ENCODE measurements at places on chromosomes 2 and 18.
A peak's percentile ranks its signal among the peaks of the same experiment; 100 is the strongest.

DNA sequence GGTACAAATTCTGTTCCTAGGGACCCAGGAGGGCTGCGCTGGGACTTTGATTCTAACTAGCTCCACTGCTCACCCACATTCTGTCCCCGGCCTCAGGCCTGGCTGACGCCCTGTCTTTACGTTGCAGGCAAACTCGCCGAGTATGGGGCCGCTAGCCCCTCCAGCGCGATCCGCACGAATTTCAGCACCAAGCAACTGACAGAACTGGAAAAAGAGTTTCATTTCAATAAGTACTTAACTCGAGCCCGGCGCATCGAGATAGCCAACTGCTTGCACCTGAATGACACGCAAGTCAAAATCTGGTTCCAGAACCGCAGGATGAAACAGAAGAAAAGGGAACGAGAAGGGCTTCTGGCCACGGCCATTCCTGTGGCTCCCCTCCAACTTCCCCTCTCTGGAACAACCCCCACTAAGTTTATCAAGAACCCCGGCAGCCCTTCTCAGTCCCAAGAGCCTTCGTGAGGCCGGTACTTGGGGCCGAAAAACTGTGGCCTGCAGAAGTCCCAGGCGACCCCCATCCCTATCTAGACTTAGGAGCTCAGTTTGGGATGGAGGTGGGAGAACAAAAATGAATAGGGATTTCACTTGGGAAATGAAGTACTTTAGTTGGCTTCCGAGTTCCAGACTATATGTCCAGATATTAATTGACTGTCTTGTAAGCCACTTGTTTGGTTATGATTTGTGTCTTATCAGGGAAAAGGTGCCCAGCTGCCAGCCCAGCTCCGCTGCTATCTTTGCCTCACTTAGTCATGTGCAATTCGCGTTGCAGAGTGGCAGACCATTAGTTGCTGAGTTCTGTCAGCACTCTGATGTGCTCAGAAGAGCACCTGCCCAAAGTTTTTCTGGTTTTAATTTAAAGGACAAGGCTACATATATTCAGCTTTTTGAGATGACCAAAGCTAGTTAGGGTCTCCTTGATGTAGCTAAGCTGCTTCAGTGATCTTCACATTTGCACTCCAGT, 1.5 kb downstream of the HOXD1 start:
- no peak for DNase-seq

DNA sequence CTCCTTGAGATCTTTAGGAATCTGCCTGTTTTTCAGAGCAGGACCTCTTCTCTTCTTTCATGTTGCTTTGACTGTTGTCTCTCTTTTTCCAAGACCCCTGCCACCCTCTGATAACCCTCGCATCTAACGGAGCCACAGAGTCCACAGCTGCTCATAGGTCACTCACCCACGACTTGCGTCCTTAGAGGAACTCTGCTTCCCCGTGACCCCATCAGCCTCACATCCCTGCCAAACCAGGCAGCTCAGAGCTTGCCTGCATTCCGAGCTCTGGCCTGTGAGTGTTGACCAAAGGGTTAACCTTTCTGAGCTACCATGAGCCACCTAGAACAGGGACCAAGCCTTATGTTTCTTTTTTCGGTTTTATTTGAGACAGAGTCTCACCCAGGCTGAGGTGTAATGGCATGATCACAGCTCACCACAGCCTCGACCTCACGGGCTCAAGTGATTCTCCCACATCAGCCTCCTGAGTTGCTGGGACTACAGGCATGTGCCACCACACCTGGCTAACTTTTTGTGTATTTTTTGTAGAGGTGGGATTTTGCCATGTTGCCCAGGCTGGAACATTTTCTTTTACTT, 36.4 kb downstream of the CABLES1 start:
- DNase-seq: no peak

- DNase-seq: no peak
Observed at GRCh38 chr2:113112441-113112840, 15.0 kb upstream of the IL1RN start.

- no peak for DNase-seq
Observed at GRCh38 chr2:136175466-136175865, 57.5 kb upstream of the CXCR4 start.

DNA sequence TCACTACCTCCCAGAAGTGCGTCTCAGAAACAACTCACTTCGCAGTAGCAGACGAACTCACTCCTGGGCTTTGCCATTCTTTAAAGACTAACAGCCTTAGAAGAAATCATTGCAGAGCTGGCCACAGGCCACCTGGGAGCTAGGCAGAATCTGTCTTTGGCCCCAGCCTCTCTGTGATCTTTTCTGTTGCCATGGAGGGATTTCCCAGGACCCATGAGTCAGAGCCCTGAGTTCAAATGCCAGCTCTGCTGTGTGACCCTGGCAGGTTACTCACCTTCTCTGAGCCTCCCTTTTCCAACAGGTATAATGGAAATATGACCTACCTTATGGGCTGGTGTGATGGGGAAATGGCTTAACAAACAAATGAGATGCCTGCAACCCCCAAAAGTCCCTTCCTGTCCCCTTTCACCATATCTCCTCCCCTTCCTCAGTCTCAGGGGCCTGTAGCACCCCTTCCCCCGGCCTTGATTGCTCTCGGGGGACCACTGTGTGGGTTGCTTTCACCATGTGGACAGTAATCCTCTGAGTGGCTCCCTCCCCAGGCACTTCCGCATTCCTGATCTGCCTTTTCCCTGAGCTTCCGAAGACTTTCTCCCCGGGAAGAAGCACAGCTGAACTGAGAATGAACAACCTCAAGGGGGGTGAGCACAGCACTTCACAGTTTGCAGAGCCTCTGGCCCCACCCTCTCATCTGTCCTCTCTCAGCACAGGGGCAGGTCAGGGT, 34.0 kb upstream of the SLC66A3 start:
- DNase-seq: no peak

DNA sequence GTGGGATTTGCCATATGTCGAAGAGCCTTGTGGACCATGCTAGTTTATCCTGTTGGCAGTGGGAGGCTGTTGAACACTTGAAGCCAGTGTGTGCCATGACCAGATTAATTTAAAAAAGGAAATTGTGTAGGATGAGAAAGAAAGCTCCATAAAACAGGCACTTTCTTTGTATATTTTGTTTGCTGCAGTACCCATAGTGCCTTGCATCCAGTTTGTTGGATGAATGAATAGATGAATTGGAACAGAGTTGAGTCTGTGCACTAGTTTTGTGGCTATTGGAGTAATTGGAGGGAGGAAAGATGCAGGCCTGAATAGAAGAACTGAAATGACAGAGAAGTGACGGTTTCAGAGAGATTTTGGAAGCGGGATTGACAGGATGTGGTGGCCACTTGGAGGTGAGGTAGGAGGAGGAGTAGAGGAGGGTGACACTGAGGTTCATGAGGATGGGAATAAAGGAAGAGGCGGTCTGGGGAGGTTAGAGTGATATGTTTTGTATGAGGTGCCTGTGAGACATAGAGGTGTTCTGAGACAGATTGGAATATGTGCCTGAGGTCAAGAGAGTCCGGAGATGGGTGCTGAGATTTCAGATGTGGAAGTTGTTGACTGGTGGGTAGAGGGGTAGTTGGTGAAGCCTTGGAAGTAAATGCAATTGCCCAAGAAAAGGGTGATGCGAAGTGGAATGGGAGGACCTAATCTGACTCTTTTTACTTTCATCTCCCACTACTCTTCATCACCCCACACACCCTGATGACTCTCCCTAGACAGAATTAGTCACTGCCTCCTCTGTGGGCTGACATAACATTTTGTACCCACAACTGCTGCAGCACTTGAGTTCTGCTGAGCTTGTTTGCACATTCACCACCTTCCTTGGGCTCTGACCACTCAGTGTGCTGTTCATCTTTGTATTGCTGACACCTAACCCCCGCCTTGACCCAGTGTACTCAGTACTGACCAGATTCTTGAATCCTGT, 5.1 kb downstream of the DGUOK start:
- DNase-seq: peak; percentile 53

DNA sequence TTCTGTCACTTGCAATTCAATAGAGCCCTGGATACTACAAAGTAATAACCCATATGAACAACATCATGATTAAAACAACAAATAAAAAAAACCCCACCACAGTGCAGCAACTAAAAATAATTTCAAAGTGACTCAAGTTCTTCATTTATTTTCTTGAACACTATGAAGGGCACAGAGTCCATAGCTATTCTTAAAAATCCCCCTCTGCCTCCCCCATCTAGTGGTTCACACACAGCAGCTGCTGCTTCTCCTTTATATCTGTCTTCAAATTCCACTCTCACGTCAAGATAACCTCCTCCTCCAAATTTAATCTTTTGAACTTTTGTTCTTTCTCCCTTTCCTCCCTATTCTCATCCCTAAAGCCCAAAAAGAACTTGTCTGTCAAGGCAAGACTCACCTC, 591.3 kb downstream of the ZEB2 start:
- no peak for DNase-seq
